NCI-H774 (cell line): ENCODE measurements at places on chromosomes 3 and 15.

- peak; percentile 39 for DNase-seq
Measured at GRCh38 chr3:170585937-170586310, at the start of gene SLC7A14. SLC7A14 (minus strand) TSS chr3:170586075; CDS start chr3:170526936, 59,139 bp downstream.

GRCh38 chr3:12831301-12831866, 10.0 kb downstream of the RPL32 start:
- DNase-seq = peak; percentile 66

DNA sequence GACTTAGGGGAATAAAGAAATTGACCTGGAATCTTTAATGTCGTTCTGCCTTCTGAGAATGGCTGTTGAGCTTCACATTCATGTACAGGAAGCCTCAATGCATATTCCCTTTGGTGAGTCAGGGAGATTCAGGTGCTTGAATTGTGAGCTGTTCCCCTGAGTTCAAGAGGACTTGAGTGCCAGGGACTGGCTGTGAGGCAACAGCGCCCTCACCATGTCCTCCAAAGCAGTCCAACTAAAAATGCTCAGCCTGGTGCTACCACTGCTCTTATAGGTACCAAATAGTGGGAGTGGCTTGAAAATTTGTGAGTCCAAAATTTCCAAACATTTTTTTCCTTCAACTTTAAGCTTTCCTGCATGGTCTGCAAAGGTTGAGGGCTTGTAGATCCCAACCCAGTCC, 54.1 kb downstream of the LEO1 start:
- DNase-seq = peak; percentile 33

- no peak for DNase-seq
Measured at GRCh38 chr15:40597024-40597423, 3.0 kb downstream of the KNL1 start.
